ENCODE measurements at places on chromosomes 3 and 15.

DNA sequence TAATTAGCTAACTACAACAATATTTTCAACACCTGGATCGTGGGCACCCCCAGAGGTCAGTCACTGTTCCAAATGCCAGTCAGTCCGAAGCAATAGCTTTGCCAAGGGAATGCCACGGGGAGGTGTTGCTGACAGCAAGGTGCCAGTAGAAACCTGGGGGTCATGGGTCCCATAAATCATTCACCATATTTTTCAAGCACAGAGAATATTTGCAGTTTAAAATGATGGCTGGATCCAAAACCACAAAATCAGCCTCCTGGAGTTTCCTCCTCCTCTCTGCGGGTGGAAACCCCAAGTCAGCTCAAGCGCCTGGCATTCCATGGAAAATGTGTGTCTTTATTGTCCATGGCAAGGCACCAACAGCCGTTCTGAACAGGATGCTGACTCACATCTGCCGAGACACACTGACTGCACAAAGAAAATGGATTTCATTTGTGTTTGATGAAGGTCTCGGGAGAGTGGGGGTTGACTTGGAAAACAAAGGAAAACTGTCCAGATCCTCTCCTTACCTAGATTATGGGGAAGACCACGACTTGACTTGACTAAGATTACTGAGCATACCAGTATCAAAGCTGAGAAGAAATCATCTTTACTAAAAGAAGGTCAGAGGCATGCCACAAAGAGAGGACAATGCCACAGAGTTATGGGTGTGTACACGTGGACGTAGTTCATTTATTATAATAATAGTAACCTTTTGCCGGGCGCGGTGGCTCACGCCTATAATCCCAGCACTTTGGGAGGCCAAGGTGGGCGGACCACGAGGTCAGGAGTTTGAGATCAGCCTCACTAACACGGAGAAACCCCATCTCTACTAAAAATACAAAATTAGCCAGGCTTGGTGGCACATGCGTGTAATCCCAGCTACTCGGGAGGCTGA, 26.4 kb downstream of the ANXA2 start:
- peak; percentile 46 for DNase-seq

GRCh38 chr3:171774521-171774920, 35.8 kb downstream of the PLD1 start:
- DNase-seq: no peak

DNA sequence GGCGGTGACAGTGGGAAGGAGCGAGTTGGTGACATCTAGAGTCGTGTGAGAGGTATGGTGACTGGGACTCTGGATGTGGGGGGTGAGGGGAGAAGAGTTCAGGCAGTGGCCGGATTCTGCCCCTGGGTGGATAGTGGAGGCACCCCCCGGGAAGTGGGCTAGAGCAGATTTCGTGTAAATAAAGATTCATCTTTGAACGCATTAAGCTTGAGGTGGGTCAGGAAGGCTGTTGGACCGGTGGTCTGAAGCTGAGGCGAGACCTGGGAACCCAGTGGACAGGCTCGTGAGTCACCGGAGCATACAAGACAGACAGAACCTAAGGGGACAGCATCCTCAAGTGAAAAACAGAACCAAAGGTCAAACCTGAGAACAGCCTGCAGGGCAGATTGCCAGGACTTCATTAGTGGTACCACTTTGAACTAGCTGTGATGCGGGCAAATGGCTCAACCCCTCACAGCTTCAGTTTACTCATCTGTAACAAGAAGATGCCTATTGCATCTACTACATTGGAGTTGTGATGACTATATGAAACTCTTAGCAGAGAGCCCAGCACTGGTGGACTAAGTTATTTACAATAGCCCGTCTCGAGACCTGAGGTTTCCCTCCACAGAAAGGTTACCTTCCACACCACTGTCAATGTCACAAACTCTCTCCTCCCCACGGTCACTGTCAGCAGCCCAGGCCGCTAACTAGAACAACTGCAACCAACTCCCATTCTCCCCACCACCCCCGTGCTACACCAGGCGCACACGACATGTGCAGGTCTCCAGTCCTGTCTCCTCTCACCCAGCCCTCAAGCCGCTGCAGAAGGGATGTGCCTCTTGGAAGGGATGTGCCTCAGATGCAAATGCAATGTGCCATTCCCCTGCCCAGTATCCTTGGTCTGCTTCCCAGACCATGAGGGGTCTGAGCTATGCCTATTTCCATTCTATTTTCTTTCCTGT, 901 bp upstream of the CLN6 start:
- DNase-seq: no peak

DNA sequence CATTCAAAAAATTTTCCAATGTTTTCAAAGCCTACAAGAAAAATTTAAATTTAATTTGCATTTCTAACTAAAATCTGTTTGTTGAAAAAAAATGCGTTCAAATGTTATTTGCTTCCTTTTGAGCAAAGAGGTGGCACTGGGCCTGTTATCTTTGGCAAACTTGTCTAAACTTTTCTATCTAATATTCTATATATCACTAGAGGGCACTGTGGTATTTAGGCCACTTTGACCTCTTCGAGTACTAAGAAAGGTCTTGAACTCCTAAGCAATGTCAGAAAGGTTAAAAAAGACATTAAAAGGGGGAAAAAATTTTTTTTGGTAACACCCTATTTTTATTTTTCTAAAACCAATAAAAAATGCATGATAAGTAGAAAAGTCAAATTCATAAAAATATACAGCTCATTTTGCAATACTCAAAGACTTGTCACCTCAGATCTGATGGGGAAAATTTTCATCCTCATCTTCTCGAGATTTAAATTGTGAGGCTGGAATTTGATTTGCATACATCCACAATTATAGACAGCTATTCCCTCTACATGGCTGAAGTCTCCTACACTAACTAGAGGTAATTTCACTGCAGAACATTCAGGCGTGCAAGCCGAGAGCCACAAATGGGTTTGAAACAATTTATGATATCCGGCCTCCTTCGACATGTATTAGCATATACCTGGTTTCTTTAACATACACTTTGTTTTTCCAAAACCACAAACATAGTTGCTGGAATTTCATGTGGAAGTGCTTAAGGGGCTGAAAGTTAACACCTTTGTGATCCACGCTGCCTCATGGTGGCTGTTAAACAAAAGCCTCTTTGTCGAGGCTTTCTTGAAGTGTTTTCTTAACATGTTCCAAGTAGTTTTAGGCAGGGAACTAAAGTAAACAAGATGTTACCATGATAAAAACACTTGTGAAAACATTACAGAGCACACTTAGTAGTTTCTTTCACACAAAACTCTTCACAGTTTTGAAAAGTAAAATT, 576.4 kb downstream of the FOXP1 start:
- no peak for DNase-seq

- DNase-seq: no peak
These were observed 269.9 kb downstream of the AGBL1 start for GRCh38 chr15:86349565-86349964.

- DNase-seq: no peak
These were observed 75.1 kb downstream of the GRM7 start for GRCh38 chr3:6935970-6936369.

DNA sequence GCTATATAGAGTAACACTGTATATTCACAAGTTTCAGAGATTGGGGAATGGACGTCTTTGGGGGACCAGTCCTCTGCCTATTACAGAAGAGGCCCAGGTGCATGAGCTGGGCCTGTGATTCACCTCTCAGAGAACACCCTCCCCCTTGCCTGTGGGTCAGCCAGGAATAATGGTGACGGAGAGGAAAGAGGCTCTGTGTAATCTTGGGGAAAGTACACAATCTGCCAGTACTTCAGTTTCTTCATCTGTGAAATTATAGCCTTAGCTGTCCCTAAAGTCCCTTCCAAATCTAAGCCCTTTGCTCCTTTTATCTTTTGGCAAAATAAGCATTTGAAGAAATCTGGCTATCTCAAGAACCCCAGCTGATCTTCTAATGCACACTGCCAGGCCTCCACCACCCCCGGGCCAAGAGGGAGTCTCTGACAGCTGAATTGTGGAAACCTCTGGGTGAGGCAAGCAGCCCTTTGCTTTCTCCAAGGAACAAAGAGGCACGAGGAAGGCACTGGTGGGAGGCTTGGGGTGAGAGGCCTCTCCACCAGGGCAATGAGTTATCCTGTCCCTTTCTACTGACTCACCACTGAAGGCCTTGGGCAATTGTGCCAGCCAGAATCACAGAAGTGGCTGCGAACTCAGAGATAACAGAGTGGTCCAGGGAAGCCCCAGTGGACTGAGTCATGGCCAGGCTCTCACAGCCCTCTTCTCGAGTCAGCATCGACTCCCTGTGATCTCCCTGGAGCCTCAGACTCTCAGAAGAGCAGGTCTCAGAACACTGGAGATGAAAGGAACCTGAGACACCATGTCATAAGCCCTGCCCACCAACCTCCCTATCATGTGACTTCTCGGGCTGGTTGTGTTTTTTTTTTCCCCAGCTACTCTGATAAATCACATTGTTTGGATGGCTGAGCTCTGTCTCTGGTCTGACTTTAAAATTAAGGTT, 31.8 kb downstream of the CCNL1 start:
- DNase-seq: no peak

DNA sequence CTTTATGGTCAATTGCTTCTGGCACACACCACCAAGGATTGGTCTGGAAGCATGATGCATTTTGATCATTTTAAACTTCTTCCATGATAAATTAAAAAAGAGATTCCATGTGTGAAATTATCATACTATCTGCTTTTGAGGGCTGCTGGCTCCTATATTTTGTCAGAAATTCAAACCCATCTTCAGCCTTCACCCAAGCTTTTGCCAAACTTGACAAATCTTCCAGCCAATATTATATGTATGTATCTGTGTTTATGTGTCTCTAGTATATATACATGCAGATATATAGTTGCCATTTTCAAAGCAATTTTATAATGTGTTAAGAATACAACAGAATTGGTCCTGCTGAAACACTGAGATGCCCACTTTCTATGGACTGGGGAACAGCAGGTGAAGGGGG, 275.7 kb downstream of the AGBL1 start:
- DNase-seq: no peak

DNA sequence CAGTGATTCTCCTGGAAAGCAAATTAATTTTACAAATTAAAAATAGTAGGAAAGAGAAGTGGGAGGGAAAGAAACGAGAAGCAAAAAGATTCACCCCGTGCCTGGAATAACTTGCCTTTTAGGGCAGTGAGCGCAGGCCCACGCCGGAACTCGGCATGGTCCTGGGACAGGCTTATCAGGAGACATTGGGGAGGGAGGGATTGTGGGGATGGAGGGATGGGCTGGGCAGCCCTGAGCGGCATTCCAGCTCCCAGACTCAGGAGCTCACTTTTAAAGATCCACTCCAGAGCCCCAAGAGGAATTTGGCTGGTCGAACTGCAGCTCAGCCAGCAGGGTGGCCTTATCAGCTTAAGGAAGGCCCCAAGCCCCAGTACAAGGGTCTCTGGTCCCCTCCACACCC, 117.9 kb downstream of the ADCY5 start:
- no peak for DNase-seq

DNA sequence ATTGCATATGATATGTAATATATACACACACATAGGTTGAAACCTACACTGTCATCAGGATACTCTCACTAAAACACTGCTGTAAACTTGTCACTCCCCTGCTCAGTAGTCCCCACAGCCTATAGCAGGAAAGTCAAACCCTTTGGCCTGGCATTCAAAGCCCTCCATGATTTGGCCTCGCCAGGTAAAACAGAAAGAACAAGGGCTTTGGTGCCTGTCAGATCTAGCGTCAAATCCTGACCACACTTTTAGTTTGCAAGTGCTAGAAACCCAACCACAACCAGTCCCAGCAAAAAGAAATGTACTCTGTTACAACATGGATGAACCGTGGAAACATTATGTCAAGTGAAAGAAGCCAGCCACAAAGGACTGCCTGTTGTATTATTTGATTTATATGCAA, 11.4 kb downstream of the CRABP1 start:
- DNase-seq: no peak

DNA sequence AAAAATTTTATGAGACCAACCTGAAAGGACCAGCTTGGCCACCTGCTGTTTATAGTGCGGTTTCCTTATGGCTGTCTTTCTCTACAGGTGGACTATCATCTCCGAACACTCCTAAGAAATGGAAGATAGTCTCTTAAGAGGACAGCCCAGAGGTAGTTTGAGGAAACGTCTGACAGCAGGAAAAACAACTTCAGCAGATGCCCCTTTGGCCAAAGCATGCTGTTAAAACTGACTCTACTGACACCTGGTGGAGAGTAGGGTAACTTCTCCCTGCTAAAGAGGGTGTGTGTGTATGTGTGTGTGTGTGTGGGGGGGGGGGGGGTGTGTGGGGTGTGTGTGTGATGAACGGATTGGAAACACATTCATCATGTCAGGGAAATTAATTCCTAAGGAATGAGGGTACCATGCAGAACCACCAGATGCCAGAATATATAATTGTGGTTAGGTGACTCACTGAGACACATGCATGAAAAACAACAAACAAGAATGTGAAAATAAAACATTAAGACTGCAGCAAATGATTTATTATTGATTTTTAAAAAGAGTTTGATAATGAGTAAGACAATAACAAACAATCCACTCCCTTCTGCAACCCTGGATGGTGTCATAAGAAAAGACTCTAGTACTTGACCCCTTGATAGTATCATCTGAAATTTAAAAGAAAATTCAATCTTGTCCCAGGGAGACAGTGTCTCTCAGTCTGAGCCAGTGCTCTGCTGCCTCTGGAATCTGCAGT, 256.5 kb downstream of the THRB start:
- peak; percentile 31 for DNase-seq

DNA sequence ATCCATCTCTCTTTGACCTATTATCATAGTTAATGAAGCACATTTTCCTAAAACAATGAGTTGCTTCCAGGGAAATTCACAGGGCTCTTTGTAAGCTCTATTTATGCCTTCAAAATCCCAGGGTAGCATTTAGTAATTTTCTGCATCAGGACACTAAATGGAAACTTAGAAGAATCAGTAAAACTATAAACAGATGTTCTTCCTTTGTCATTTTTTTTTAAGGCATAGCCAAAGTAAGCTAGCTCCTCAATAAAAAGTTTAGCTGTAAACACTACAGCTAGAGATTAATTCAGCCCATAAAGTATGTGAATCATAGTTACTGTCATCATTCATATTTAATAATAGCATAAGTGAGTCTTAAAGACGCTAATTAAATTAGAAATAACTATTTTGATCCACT, 79.3 kb downstream of the RPL22L1 start:
- DNase-seq: no peak

DNA sequence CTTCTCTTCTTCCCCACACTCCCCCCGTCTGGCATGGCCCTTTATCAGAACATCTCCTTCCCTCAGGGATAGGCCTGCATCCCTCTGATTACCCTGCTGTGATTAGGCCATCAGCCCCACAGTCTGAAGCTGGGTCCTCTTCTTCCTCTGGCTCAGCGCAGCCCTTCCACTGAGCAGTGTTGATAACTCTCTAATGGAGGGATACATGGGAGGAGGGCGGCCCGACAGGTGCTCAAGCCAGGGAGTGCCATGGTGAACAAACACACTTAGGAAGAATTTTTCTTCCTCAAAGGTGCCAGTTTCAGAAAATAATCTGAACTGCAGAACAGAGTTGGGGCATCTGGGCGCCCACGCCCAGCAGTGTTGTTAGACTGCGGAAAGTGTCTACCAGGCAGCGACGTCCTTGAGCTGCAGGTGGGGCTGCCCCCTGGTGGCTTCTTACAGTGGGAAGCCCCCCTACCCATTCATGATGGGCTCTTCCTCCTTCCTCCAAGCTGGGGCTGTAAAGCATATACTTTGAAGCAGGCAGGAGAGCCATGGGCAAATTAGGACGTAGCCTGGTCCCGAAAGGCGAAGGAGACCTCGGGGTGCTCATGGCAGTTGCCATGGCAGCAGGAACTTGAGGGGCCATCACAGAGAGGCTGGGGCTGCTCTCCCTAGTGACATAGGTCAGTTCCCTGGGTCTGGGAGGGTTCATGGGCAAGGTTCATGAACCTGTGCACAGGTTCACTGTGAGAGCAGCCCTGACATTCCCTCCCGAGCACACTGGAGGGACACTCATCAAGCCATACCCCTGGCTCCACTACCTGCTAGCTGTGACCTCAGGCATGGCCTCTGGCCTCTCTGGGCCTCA, 33.2 kb upstream of the NR2C2 start:
- no peak for DNase-seq

Data from NCI-H1092 (cell line).